Activated CD8-positive, alpha-beta memory T cell treated with anti-CD3 and anti-CD28 coated beads, Interleukin-2, amount 50 U/mL, for 48 hours (primary cell): ENCODE measurements at places on chromosomes 2 and 18.

GRCh38 chr2:52238782-52239181 lies 1206.8 kb upstream of the NRXN1 start:
- no peak for DNase-seq

DNA sequence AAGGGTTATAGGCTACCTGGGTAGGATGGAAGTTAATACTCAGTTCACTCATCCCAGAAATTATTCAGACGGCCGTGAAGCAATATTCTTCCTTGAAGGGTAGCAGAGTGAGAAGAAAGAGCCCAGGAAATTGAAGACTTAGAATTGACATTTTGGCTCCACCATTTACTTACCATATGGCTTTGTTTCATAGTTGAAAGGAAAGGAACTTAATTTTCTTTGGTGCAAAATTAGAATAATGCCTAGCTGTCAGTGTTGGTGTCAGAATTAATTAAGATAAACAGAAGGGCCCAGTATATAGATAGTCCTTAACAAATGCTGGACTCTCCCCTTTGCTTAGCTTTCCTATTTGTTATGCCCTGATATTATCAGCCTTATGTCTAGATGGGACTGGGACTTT lies 263.2 kb downstream of the KCNJ3 start:
- DNase-seq = no peak

- no peak for DNase-seq
Observed at GRCh38 chr2:109201465-109202327, 72.7 kb downstream of the SH3RF3 start.

- no peak for DNase-seq
Observed at GRCh38 chr2:96580771-96581170, 44.2 kb downstream of the ARID5A start.

DNA sequence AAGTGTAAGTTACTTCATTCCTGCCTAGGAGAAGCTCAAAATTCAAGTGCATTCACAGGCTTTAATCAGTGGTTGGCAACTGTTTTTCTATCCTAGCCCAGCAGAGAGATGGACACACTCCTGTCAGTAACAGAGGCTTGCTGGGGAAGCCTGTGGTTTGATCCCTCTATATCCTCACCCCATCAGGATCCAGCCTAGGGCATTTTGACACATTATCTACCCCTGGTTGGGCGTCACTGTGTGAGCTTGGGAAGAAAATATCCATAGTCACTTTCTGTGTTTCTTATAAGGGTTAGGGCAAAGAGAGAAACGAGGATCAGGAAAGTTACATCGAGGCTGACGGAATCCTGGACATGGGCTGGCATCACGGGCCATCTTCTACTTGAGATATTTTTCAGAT lies 10.0 kb downstream of the NT5DC4 start:
- no peak for DNase-seq
